ENCODE measurements at places on chromosomes 4 and X. TPM values are rescaled to one million over a fixed set of nuclear protein-coding genes. Genes with fewer than 3 reads are reported as not detected.

- H3K27me3 ChIP-seq = no peaks in the 10 kb centered on the region
- H3K4me1 ChIP-seq = no peaks in the 10 kb centered on the region
- H3K4me3 ChIP-seq = no peak overlapping the region
- no peaks in the 10 kb centered on the region for H3K36me3 ChIP-seq
- no peak overlapping the region for H3K27ac ChIP-seq
- no peak for DNase-seq
Observed at GRCh38 chrX:78066110-78066509, 37.9 kb upstream of the PGK1 start.

- H3K27ac ChIP-seq = peak overlapping the region; percentile 90
- H3K4me3 ChIP-seq = peak overlapping the region; percentile 81
- H3K27me3 ChIP-seq = peaks cover 72% of the 10 kb centered on the region
- no peaks in the 10 kb centered on the region for H3K36me3 ChIP-seq
- H3K4me1 ChIP-seq = peaks cover 7% of the 10 kb centered on the region
- DNase-seq = peak; percentile 75
Observed at GRCh38 chrX:40096395-40097091, 1.2 kb downstream of the BCOR start.

The CT45A10 gene
- total RNA-seq = not detected

The DCLK2 gene
- 17.5 TPM for total RNA-seq

GRCh38 chr4:10535912-10536311, 78.7 kb upstream of the ZNF518B start:
- H3K4me3 ChIP-seq = no peak overlapping the region
- no peak overlapping the region for H3K27ac ChIP-seq
- no peaks in the 10 kb centered on the region for H3K27me3 ChIP-seq

DNA sequence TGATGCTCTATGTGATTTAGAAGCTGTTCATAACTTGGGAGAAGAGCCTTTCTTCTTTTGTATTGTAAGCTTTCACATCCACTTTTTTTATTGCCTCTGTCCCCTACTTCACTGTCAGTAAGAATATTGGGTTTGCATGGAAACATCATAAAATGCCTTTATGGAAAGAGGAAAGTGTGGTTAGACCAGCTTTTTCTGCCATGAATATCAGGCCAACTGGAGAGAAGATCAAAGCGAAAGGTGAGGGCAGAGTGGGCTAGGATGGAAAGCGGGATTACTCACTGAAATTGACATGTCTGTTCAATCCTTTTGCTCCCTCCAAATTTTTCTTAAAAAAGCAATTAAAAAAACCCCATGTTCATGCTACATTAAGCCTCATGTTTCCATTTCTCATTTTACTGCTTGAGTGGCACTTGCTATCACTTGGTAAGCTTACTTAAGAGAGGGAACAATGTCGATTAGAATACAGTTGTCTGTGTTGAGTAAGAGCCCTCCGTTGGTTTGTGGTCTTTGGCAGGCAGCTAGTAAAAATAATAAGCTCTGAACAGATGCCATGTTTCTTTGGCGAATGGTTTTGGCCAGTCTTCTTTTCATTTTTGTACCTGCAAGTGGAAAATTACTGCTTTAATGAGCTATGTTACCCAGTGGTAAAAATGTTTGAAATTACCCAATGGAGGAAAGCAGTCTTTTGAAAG, 35.9 kb downstream of the SUPT20HL1 start:
- no peak for DNase-seq
- H3K4me3 ChIP-seq = no peak overlapping the region
- no peaks in the 10 kb centered on the region for H3K36me3 ChIP-seq
- H3K4me1 ChIP-seq = no peaks in the 10 kb centered on the region

The SPON2 gene
- total RNA-seq = 26.6 TPM

- H3K4me3 ChIP-seq = no peak overlapping the region
- H3K36me3 ChIP-seq = no peaks in the 10 kb centered on the region
- H3K27ac ChIP-seq = no peak overlapping the region
- H3K27me3 ChIP-seq = no peaks in the 10 kb centered on the region
Observed at GRCh38 chr4:83964996-83965541, 429.2 kb downstream of the GPAT3 start.

GRCh38 chrX:16156692-16157331, 10.5 kb upstream of the MAGEB17 start:
- no peaks in the 10 kb centered on the region for H3K36me3 ChIP-seq
- DNase-seq = no peak
- H3K4me3 ChIP-seq = no peak overlapping the region
- H3K27me3 ChIP-seq = no peaks in the 10 kb centered on the region

The BRS3 gene
- total RNA-seq = not detected

- H3K4me3 ChIP-seq = no peak overlapping the region
- no peaks in the 10 kb centered on the region for H3K27me3 ChIP-seq
- no peaks in the 10 kb centered on the region for H3K4me1 ChIP-seq
Observed at GRCh38 chr4:124817531-124817930, 105.0 kb upstream of the ANKRD50 start.

DNA sequence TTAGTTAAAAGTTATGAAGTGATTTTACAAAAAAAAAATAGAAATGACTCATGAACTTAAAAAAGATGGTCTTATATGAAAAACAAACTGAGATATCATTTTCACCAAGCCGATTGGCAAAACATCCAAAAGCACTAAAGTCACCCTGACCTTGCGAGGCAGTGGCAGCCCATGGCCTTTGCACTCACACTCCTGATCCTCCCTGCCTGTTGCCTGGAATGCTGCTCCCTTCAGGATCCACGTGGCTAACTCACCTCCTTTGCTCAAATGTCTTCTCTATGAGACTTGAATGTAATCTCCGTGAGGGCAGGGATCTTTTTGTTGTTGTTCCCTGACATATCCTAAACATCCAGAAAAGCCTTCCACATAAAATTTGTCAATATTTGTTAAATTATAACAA, 106.4 kb downstream of the RAPGEF2 start:
- DNase-seq = no peak
- peaks cover 15% of the 10 kb centered on the region for H3K4me1 ChIP-seq
- H3K27ac ChIP-seq = no peak overlapping the region
- no peaks in the 10 kb centered on the region for H3K27me3 ChIP-seq
- H3K4me3 ChIP-seq = no peak overlapping the region

Data from heart left ventricle (tissue), 16 donors.